Heart right ventricle (tissue), 16 donors: ENCODE measurements at places on chromosomes 2 and 18. TPM values are rescaled to one million over a fixed set of nuclear protein-coding genes. Genes with fewer than 3 reads are reported as not detected.

GRCh38 chr2:14944562-14945346 lies 312.2 kb downstream of the LRATD1 start:
- no peaks in the 10 kb centered on the region for H3K27me3 ChIP-seq
- no peaks in the 10 kb centered on the region for H3K4me1 ChIP-seq
- no peak for DNase-seq
- H3K36me3 ChIP-seq = no peaks in the 10 kb centered on the region
- no peak overlapping the region for H3K4me3 ChIP-seq

Gene AQP12B
- not detected for total RNA-seq

- H3K4me1 ChIP-seq = no peaks in the 10 kb centered on the region
- H3K27me3 ChIP-seq = peaks cover 5% of the 10 kb centered on the region
- no peak overlapping the region for H3K27ac ChIP-seq
- no peak overlapping the region for H3K4me3 ChIP-seq
These were observed 279.5 kb upstream of the SIX2 start for GRCh38 chr2:45288532-45289417.

Gene PTPRN
- not detected for total RNA-seq

DNA sequence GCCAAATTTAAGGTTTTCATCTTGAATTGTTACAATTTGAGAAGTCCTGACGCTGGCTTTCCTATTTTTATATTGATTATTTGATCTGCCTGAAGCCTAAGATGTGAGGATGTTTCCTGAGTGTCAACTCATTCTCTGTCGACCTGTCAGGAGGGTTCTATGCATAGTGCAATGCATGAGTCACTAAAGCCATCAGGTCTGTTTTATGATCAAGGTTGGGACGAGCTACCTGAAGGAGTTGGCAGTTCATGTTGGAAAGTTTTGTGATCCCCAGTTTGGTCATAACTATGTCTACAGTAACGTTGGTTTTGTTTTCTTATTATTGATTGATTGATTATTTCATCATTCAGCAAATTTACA lies 71.2 kb downstream of the NABP1 start:
- no peak for DNase-seq
- H3K36me3 ChIP-seq = no peaks in the 10 kb centered on the region
- H3K27ac ChIP-seq = no peak overlapping the region
- H3K27me3 ChIP-seq = no peaks in the 10 kb centered on the region

DNA sequence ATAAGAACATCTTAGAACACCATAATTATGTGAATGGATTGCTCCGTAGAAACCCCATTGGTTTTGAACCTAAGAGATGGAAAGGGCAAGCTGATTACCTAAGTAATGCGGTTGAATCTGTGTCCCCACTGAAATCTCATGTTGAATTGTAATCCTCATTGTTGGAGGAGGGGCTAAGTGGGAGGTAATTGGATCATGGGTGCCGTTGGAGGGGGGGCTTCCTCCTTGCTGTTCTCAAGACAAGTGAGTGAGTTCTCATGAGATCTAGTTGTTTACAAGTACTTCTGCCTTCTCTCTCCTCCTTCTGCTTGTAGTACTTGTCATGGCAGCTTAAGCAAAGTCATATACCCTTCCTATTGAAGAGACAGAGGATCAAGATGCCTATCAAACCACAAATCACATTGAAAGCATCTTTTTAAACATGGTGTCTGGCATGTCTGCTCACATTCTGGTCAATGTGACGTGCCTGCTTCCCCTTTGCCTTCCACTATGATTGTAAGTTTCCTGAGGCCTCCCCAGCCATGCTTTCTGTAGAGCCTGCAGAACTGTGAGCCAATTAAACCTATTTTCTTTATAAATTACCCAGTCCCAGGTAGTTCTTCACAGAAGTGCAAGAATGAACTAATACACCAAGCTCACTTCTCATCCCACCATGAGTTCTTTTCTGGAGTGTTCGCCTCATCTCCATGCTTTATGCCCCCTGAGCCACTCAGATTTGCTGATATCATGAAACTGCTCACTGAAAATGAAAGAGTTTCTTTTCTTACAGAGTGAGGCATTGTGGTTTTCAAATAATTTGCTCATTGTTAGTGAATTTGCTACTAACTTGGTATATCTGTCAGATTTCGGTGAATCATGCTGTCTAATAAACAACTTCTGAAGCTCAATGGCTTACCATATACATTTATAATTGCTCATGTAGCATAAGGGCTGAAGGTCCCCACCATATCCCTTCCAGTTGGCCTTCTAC lies 23.6 kb downstream of the KCNE4 start:
- no peaks in the 10 kb centered on the region for H3K4me1 ChIP-seq
- H3K36me3 ChIP-seq = no peaks in the 10 kb centered on the region
- no peak overlapping the region for H3K4me3 ChIP-seq

- no peak overlapping the region for H3K4me3 ChIP-seq
- no peaks in the 10 kb centered on the region for H3K36me3 ChIP-seq
- no peak overlapping the region for H3K27ac ChIP-seq
- no peaks in the 10 kb centered on the region for H3K4me1 ChIP-seq
- DNase-seq = no peak
- no peaks in the 10 kb centered on the region for H3K27me3 ChIP-seq
These were observed 79.7 kb upstream of the DOCK10 start for GRCh38 chr2:225122007-225122406.

DNA sequence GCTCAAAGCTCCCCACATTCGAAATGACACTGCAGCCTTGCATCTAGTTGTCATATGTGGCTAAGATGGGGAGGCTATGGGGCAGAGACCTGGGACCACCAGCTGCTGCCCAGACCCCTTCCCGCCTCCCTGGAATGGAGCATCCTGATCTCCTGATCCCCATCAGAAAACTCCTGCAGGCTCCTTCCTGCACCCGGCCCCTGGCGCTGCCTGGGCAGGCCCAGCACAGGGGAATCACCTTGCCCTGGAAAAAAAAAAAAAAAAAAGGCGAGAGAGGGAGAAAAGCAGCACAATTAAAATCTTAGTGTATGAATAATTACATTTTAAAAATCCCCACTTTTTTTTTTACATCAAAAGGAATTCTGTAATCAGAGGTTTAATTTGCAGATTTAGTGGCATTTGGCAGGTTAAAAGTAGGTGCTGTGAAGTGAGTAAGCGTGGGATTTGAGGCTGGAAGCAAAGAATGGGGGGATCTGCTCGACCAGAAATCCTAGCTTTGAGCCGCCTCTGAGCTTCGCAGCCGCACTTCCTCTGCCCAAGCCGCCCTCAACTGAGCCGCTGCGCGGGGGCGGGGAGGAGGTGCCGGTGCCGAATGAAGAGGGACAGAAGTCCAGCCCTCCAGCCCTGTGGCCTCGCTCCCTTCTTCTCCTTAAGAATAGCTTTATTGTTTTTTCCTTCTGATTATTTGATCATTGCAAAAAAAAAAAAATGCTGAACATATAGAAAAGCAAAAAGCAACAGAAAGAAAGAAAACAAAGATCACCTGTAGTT lies 30.0 kb downstream of the THNSL2 start:
- peak; percentile 35 for DNase-seq
- H3K4me3 ChIP-seq = peak overlapping the region; percentile 14
- H3K4me1 ChIP-seq = peaks cover 11% of the 10 kb centered on the region
- H3K27me3 ChIP-seq = peaks cover 26% of the 10 kb centered on the region
- H3K36me3 ChIP-seq = no peaks in the 10 kb centered on the region

DNA sequence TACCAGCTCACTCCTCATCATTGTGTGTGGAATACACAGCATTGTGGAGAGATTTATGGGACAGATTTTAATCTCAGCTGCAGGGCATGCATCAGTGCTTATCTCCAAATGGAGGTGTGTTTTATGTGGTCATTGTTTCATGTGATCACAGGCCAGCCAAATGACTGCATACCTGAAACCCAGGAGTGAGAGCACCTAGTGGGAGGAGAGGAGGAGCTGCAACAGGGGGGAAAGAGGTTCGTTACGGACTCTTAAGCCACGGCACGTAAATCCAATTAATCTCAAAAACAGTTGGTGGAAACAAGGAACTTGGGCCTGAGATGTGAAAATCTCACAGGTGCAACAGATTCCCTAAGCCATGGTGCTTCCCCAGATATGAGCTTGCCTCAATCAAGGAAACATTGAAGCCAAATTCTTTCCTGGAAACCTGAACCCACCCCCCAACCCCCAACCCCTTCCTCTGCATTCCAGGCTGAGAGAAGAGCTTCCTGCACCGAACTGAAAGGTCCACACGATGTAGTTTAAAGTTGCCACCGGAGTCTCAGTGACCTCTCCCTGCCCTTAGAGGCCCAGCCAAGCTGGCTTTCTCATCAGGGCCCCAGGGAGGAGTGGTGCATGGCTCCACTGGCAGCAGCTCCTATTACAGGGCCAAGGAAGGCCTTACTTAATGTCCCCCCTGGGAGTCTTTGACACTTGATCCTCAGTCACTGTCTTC lies 167.4 kb downstream of the C1D start:
- H3K36me3 ChIP-seq = no peaks in the 10 kb centered on the region
- H3K27me3 ChIP-seq = no peaks in the 10 kb centered on the region
- H3K4me1 ChIP-seq = no peaks in the 10 kb centered on the region
- DNase-seq = peak; percentile 15
- no peak overlapping the region for H3K27ac ChIP-seq

Gene DSG3
- not detected for total RNA-seq
